ENCODE measurements at places on chromosomes 12 and 14.

- DNase-seq = no peak
Measured at GRCh38 chr12:102374190-102374589, 106.2 kb downstream of the IGF1 start.

- DNase-seq = no peak
Measured at GRCh38 chr12:95051241-95051640, 22.2 kb downstream of the NR2C1 start.

- DNase-seq = no peak
Measured at GRCh38 chr12:72829838-72830237, 557.7 kb downstream of the TRHDE start.

- DNase-seq = no peak
Measured at GRCh38 chr12:72753571-72753970, 481.4 kb downstream of the TRHDE start.

- no peak for DNase-seq
Measured at GRCh38 chr12:19547271-19547671, 108.0 kb downstream of the AEBP2 start.

DNA sequence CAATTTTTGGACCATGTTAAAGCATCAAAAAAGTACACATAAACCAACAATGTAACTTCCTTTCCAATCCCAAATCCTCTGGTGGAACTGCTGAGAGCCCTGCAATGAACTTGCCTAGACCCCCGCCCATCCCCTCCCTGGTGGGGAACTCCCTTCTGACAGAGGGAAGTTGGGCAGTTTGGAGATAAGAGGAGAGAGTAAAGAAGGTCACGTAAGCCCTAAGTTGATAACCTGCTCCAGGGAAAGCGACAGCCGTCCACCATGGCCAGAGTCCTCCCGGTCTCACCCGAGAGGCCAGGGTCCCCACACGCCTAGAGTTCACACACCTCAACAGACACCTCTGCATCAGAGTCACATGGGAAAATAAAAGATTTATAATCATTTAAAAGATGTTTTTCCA is 138.7 kb downstream of the EGLN3 start:
- no peak for DNase-seq

DNA sequence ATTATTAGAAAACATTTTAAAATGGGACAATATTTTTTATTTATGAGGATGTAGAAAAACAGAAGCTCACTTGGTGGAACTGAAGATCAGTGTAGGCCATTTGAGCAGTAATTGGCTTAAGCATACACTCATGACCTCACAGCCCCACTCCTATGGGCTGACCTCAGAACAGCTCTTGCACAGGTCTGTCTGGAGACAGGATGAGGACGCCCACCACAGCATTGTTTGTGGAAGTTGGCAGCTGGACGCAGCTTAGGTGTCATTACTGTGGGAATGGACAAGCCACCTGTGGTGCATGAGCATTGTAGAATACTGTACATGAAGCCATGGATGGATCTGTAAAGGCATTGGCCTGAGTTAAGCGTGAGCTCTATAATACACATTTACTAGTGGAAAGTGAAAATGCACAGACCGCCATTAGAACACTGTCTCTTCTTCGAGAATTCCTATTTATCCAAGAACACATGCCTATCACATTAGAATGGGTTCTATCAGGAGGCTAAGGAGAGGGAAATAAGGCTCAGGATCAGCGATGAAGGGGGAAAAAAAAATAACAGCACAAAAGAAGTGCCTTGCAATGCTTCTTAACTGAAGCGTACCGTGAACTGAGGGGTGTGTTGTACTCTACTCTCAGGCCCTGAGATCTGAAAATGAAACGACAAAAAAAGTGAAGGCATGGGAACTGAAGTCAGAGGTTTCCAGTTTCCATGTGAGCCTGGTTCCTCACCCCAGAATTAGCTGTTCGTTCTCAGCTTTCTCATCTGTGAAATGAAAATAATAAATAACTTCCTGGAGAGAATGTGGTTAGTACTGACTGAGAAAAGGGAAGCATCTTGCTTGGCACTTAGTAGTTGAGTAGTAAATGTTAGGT is 33.6 kb downstream of the KCNA1 start:
- DNase-seq = no peak

- no peak for DNase-seq
Measured at GRCh38 chr12:88743946-88744685, 163.8 kb upstream of the KITLG start.

DNA sequence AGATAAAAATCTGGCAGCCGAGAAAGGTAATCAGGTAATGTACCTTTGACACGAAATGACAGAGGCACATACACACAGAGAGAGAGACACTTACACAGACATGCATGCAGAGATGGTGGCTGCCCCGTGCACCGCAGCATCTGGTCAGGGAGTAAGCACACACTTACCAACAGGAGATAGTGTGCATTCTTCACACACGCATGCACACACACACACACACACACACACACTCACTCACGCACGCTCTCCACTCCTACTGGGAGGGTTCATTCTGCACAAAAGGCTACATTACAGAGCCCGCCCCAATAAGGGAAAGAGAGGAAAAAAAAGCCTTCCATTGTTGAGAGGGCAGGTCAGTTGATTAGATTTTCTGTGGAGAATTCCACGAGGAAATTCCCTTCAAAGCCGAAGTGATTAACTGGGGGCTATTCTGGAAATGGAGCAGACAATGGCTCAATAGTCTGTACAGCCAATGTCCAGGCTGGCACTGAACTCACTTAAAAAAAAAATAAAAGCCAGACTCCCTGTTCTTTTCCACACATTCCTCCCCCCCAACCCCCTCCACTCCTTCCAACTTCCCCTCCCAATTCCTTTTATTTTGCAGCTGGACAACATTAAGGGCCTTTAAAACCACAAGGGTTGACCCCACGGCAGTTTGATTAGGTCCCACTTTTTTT is 1.4 kb upstream of the SOX5 start:
- no peak for DNase-seq

DNA sequence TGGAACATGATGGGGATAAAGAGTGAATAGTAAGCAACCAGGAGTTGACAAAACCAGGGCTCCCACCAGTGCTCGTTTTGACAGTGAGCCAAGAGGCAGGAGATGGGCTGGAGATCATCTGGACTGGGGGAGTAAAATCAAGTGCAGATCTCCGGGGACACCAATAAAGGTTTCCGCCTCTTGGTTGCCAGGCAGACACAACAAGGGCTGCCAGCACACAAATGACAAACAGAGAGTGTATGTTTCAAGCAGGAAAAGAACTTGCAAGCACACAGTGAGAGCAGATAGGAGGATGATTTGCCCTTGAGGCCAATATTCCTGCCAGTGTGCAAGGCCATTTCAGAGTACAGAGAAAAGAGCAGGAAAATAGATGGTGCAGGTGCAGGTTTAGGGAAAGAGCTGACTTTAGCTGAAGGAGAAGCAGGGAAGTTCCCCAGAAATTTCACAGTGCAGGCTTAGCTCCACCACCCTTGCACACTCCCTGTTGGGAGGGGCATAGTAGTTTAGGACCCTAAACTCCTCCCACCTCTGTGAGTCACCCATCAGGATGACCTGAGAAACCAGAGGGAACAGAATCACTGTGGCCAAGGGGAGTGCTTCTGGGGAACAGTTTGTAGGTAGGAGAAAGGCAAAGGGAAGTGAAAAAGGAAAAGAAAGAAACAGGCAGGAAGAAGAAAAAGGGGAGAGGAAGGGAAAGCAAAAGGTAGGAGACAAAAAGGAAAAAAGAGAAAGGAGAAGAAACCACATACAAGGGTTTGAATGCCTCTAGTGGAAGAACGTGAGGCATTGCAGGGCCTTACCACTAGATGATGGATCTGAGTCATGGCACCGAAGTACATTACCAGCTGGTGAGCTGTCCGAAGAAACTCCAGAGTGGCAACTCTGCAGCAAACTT is 404.4 kb downstream of the SLC6A15 start:
- no peak for DNase-seq

GRCh38 chr12:132190834-132191500 is 46.7 kb downstream of the NOC4L start:
- no peak for DNase-seq

- DNase-seq = no peak
Measured at GRCh38 chr14:66724996-66725395, 217.0 kb downstream of the GPHN start.

DNA sequence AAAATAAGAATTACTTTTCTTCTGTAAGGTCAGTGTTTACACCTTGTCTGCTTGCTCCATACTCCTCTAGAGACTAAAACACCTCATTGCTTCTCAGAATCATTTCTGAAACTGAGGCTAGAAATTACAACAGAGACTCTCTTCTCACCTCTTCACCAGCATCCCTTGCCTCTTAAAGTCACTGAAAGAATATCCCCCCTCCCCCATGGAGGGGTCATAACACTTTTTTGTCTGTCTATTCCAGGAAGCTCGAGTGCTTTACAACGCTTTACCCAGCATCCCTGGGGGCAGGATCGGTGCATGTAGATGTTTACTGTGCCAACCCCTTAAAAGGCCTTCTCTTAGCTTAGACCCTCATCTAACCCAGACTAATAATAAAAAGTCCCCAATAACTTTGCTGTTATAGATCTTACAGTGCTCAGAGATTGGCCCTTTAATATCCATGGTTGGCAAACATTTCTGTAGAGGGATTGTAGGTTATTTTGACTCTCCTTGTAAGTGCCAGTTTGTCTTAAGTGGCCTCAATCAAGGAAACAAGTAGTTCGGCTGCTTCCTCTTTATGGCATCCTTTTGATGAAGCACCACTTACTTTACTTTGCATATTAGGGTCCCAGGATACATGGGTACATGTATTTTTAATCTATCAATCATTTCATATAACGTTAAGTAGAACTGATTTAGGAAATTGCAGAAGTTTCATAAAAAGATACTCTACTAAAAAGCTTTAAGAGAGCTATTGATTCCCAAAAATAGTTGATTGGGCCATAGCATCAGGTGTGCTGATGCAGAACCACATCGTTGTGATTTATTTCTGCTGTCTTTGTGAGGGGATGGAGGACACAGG is 29.3 kb downstream of the PRKCH start:
- peak; percentile 37 for DNase-seq

- DNase-seq = no peak
Measured at GRCh38 chr12:7282844-7283243, 21.0 kb upstream of the ACSM4 start.

DNA sequence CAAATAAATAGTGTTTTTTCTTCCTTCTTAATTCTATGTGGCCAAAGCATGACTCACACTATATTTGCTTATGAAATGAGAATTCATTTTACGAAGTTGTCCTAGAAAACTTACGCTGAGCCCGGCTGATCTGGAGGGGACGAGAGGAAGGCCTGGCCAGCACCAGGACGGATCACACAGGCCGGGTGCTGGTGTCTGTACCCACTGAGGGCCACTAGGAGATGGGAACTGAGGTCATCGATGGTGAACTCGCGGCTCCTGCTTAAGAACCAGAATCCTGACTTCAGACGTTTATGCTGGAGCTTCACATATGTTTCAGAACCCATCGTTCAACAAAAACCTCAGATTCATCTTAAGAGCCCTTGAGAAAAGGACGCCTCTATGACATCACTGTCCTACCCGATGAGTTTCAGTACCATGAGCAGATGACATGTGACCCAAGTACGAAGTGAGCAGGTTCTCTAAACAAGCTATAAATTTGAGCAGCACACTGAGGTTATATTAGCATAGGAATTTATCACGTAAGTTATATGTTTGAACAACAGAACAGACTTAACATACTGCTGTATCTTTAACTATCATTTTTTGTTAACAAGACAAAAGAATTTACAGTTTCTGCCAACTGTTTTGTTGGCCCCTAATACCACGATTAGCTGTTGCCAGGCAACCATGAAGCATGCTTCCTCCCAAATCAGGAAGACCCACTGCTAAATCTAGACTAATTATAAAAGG is 111.9 kb downstream of the FOXN3 start:
- no peak for DNase-seq

GRCh38 chr14:100578552-100578951 is 8.7 kb downstream of the BEGAIN start:
- DNase-seq = no peak

- DNase-seq = peak; percentile 23
Measured at GRCh38 chr12:118061873-118062843, 1.2 kb upstream of the WSB2 start.

DNA sequence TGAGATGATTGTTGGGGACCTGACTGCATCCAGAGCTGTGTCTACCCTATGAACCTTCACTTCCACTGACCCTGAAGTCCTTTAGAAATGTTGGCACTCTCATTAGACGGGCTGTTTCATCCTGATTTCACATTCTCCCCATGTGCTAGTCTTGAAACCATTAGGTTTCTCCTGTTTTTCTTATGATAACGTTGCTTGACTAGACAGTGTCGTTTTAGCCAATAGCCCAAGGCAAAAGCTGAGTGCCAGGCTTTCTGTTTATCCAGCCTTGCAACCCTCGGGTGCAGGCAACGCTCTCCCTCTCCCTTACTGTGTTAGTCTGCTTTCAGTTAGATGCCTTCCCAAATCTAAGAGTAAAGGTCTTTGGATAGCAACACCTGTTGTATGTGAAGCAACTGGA is 30.1 kb downstream of the DACT1 start:
- no peak for DNase-seq

GRCh38 chr12:123242116-123242904 is 9.1 kb downstream of the MTRFR start:
- DNase-seq = peak; percentile 46

- DNase-seq = no peak
Measured at GRCh38 chr14:79543967-79544697, 667.2 kb downstream of the DIO2 start.

All from CD4-positive, alpha-beta T cell treated with Interleukin-17A for 4 hours (primary cell).